ENCODE measurements at places on chromosomes 12 and 14.

GRCh38 chr12:111193977-111194702 is 174.8 kb downstream of the PHETA1 start:
- no peaks in the 10 kb centered on the region for H3K27me3 ChIP-seq
- H3K4me3 ChIP-seq: no peak overlapping the region
- no peak for DNase-seq
- H3K36me3 ChIP-seq: no peaks in the 10 kb centered on the region
- H3K27ac ChIP-seq: no peak overlapping the region

DNA sequence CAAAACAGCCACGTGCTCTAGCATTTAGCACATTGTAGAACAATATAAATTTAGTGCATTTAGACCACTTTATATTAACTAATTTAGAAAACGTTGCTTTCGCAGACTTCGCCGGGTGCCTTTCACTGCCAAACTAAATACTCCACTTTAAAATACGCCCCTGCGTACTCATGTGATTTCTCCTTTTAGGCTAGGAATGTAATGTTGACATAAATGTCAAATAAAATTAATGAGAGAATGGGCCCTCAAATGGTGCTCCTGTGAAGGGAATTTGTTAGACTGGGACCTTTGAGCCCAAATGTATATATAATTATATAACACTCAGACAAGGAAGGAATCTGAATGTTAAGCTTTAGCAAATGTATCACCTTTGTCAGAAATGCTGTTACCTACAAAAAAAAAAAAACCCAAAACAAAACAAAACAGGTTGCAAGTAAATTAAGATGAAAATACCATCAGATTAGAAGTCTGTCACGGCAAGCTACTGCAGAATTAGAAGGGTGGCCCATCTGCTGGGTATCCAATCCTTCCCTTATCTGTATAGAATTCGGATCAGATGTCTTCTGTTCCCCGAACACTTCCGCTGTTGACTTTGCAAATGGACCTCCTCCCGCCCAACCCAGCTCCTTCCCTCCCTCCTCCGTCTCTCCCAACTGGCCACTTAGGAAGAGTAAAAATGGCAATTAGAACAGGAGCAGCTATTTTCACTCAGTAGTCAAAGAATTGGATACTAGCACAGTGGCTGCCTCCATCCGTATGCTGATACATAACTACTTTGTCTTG is 159.3 kb upstream of the FOXN3 start:
- no peaks in the 10 kb centered on the region for H3K36me3 ChIP-seq
- no peak for DNase-seq

GRCh38 chr14:87934185-87934584 is 58.8 kb downstream of the GALC start:
- no peak overlapping the region for H3K4me3 ChIP-seq
- no peaks in the 10 kb centered on the region for H3K4me1 ChIP-seq
- no peaks in the 10 kb centered on the region for H3K36me3 ChIP-seq
- no peaks in the 10 kb centered on the region for H3K27me3 ChIP-seq
- peak; percentile 4 for DNase-seq

GRCh38 chr12:123389560-123390351 is 5.8 kb downstream of the KMT5A start:
- H3K27ac ChIP-seq: peak overlapping the region; percentile 89
- peaks cover 43% of the 10 kb centered on the region for H3K36me3 ChIP-seq
- DNase-seq: peak; percentile 22
- peaks cover 18% of the 10 kb centered on the region for H3K4me1 ChIP-seq
- H3K27me3 ChIP-seq: no peaks in the 10 kb centered on the region

DNA sequence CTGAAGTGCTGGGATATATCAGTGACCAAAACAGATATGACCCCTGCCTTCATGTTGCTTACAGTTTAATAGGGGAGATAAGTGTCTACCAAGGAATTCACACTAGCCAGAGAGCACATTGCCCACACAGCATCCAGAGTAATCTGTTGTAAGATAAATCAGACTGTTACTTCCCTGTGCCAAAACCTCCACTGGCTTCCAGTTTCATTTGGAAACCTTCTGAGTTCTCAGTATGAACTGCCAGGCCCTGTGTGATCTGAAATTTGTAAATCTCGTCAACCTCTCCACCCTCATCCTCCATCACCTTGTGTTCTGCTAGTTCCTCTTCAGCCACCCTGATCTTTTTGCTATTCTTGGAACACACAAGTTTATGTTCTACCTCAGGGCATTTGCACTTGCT is 154.7 kb downstream of the ETV6 start:
- DNase-seq: no peak
- no peak overlapping the region for H3K27ac ChIP-seq
- H3K27me3 ChIP-seq: no peaks in the 10 kb centered on the region
- peaks cover 17% of the 10 kb centered on the region for H3K4me1 ChIP-seq
- no peak overlapping the region for H3K4me3 ChIP-seq

- H3K4me1 ChIP-seq: no peaks in the 10 kb centered on the region
- no peak overlapping the region for H3K27ac ChIP-seq
- H3K36me3 ChIP-seq: no peaks in the 10 kb centered on the region
- no peaks in the 10 kb centered on the region for H3K27me3 ChIP-seq
Measured at GRCh38 chr14:66746316-66747006, 238.5 kb downstream of the GPHN start.

GRCh38 chr14:33359288-33359881 is 420.7 kb downstream of the NPAS3 start:
- no peaks in the 10 kb centered on the region for H3K36me3 ChIP-seq
- no peak overlapping the region for H3K27ac ChIP-seq
- DNase-seq: no peak

DNA sequence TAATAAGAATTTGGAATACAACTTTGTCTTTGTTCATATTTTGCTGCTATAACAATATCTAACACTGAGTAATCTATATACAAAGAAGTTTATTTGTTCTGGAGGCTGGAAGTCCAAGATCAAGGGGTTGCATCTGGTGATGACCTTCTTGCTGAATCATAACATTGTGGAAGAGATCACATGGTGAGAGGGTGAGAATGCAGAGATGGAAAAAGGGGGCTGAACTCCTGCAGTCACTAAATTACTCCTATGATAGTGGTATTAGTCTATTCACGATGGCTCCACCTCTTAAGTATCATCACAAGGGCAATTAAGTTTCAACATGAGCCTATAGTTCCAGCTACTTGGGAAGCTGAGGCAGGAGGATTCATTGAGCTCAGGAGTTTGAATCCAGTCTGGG is 4.5 kb upstream of the AKAP6 start:
- DNase-seq: no peak
- no peaks in the 10 kb centered on the region for H3K36me3 ChIP-seq
- H3K27me3 ChIP-seq: no peaks in the 10 kb centered on the region
- H3K4me1 ChIP-seq: no peaks in the 10 kb centered on the region
- H3K27ac ChIP-seq: no peak overlapping the region
- H3K4me3 ChIP-seq: no peak overlapping the region

DNA sequence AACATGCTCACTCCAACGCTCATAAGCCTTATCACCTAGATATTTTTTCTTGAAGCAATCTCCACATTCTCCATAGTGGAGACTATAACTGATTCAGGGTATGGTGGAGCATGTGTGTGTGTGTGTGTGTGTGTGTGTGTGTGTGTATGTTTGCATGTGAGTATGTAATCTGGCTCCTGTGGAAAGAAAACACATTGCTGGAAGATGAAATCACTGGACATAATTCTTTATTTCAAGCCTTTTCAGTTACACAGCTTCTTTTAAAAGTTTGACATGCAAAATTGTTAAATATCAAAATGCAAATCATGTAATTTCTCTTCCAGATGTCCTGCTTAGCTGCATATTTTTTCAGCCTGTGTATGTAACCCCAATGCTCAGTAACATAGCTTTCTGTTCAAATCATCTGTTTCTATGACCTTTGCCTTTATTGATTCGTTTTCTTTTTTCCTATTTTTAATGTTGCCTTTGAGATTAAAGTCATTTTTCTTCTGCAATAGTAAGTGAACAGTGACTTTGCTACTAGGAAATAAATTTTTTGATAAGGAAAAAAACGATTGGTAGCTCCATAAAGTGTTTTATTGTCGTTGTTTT is 80.5 kb upstream of the BTG1 start:
- no peak for DNase-seq
- H3K36me3 ChIP-seq: no peaks in the 10 kb centered on the region
- no peaks in the 10 kb centered on the region for H3K4me1 ChIP-seq
- no peak overlapping the region for H3K27ac ChIP-seq
- H3K4me3 ChIP-seq: no peak overlapping the region
- H3K27me3 ChIP-seq: no peaks in the 10 kb centered on the region

GRCh38 chr14:70907176-70907995 is at the start of gene PCNX1:
PCNX1 (plus strand) TSS chr14:70907459; CDS start chr14:70907851, 392 bp downstream.
- DNase-seq: peak; percentile 92
- peak within 1 kb of the TSS; percentile 87 for H3K27ac ChIP-seq
- no peaks in the 10 kb centered on the region for H3K27me3 ChIP-seq
- peak within 1 kb of the TSS; percentile 93 for H3K4me3 ChIP-seq
- H3K36me3 ChIP-seq: no peaks in the 10 kb centered on the region

DNA sequence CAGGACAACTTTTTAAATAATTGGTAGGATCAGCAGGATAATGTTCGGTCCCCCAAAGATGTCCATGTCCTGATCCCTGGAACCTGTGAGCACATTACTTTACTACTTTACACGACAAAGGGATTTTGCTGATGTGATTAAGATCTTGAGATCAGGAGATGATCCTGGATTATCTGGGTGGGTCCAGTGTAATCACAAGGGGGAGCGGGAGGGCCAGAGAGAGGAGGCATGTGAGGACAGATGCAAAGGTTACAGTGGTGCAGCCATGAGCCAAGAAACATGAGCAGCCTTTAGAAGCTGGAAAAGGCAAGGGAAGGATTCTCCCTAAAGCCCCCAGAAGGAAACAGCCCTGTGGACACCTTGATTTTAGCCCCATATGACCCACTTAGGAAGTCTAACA is 33.1 kb downstream of the KCNK10 start:
- peaks cover 4% of the 10 kb centered on the region for H3K27me3 ChIP-seq
- no peak overlapping the region for H3K4me3 ChIP-seq
- H3K4me1 ChIP-seq: no peaks in the 10 kb centered on the region
- H3K36me3 ChIP-seq: no peaks in the 10 kb centered on the region

- H3K27ac ChIP-seq: no peak overlapping the region
- no peak overlapping the region for H3K4me3 ChIP-seq
- H3K4me1 ChIP-seq: peaks cover 8% of the 10 kb centered on the region
- no peak for DNase-seq
Measured at GRCh38 chr14:75449696-75450095, 21.9 kb downstream of the JDP2 start.

DNA sequence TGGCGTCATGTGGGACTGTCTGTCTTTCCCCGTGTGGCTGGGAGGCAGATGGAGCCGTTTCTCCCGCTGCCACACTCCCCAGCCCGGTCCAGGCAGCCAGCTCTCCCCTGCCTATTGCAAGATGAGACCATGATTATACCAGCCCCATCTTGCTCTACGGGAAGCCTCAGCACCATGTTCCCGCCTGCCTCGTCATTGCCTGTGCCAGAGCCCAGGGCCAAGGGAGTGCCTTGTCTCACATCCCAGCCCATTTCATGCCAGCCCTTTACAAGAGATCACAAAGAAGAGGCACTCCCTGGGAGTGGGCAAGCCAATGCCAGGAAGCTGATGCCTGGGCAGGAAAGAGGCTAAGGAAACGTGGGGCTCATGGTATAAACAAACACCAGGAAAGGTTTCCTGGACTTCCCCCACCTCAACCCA is 23.9 kb downstream of the GPR68 start:
- DNase-seq: no peak
- H3K4me3 ChIP-seq: no peak overlapping the region
- H3K27me3 ChIP-seq: no peaks in the 10 kb centered on the region
- H3K36me3 ChIP-seq: no peaks in the 10 kb centered on the region
- no peaks in the 10 kb centered on the region for H3K4me1 ChIP-seq
- H3K27ac ChIP-seq: no peak overlapping the region

GRCh38 chr14:37669242-37669641 is 73.8 kb downstream of the TTC6 start:
- DNase-seq: no peak
- H3K27me3 ChIP-seq: no peaks in the 10 kb centered on the region
- H3K4me3 ChIP-seq: no peak overlapping the region
- H3K4me1 ChIP-seq: no peaks in the 10 kb centered on the region
- H3K27ac ChIP-seq: no peak overlapping the region

- no peak for DNase-seq
- H3K4me1 ChIP-seq: peaks cover 12% of the 10 kb centered on the region
- peaks cover 30% of the 10 kb centered on the region for H3K27me3 ChIP-seq
- no peak overlapping the region for H3K4me3 ChIP-seq
Measured at GRCh38 chr14:103105580-103106150, 11.1 kb downstream of the EXOC3L4 start.

- H3K27ac ChIP-seq: no peak overlapping the region
- H3K27me3 ChIP-seq: no peaks in the 10 kb centered on the region
- H3K4me1 ChIP-seq: no peaks in the 10 kb centered on the region
Measured at GRCh38 chr12:110935588-110935987, 15.2 kb upstream of the MYL2 start.

GRCh38 chr12:101597164-101597563 is 2.4 kb downstream of the MYBPC1 start:
- no peaks in the 10 kb centered on the region for H3K36me3 ChIP-seq
- no peaks in the 10 kb centered on the region for H3K27me3 ChIP-seq
- H3K4me3 ChIP-seq: no peak overlapping the region
- no peak for DNase-seq

DNA sequence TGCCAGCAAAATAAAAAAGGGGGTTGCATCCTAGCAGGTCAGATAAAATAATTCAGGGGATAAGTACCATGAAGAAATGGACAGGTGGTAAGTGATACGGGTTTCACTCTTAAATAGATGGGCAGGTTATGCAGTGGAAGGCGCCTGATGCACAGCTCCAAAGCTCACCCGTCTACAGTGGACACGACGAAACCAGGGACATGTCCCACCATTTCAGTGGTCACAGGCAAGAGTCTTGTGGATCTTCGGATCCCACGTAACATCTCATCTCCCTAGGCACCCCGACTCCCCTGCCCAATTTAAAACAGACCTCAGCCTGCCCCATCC is 60.5 kb downstream of the DDX51 start:
- H3K4me3 ChIP-seq: peak overlapping the region; percentile 75
- peaks cover 2% of the 10 kb centered on the region for H3K36me3 ChIP-seq
- DNase-seq: no peak
- peak overlapping the region; percentile 19 for H3K27ac ChIP-seq
- H3K27me3 ChIP-seq: no peaks in the 10 kb centered on the region

- H3K27ac ChIP-seq: no peak overlapping the region
- DNase-seq: no peak
- H3K4me3 ChIP-seq: no peak overlapping the region
- H3K4me1 ChIP-seq: no peaks in the 10 kb centered on the region
Measured at GRCh38 chr12:130097798-130098255, 64.4 kb upstream of the FZD10 start.

Measured in A673 (cell line).